ENCODE measurements at places on chromosomes 5 and 9.

DNA sequence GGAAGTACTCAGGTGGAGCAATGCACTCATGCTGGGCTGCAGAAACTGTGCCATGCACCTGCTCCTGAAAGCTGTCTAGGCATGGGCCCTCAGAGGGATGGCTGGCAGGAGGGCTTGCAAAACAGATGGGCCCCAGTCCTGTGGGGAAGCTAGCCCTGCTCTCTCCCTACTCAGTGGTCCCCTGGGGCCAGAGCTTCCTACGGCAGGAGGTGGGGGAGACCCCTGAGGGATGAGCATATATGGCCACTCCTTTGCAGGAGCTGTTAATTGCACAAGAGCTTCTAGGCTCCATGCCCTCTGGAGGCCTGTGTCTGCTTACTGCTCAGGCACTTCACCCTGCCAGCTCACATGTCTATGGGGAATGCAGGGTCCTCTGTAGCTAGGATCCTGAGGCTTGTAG, 545.3 kb upstream of the PTPRD start:
- DNase-seq: peak; percentile 60

DNA sequence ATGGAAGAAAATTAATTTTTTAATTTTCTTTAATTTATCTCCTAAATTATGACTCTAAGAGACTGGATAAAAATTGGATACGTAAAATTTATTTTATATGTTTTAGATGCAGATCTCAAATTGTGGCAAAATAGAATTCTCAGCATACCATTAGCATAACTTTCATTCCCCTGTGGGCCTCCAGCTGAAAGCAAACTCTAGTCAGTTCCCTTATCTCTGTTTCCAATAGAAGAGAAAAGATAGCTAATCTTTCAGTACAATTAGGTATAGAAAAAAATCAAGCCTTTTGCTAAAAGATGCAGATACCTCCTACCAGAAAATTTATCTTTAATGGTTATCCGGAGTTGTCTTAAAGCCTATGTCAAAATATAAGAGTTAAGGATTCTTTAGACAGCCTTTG, 1530.6 kb downstream of the EFNA5 start:
- DNase-seq: no peak

- no peak for DNase-seq
Measured at GRCh38 chr5:110612794-110613247, 113.7 kb downstream of the TMEM232 start.

GRCh38 chr5:122408592-122409224, 96.7 kb downstream of the SNCAIP start:
- DNase-seq: no peak

GRCh38 chr5:127757576-127757975, 54.4 kb downstream of the CCDC192 start:
- DNase-seq: no peak

DNA sequence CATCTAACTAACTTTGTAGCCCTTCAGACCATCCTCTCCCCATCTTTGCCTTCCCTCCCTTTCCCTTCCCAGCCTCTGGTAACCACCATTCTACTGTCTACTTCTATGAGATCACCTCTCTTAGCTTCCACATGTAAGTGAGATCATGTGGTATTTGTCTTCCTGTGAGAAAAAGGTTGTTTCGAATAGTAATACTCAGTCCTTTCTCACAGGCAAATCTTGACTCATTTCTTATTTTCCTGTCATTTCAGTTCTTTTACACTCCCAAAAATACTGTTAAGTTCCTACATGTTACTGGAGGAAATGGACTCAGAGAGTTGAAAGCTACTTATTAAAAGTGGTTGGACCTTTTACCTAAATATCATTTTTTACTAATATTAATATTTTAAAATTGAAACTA, 82.1 kb downstream of the SLF1 start:
- DNase-seq: no peak
